Kidney glomerular epithelial cell (primary cell): ENCODE measurements at places on chromosomes 2 and 18.

- no peak for DNase-seq
Observed at GRCh38 chr2:222877556-222878300, 16.9 kb downstream of the ACSL3 start.

DNA sequence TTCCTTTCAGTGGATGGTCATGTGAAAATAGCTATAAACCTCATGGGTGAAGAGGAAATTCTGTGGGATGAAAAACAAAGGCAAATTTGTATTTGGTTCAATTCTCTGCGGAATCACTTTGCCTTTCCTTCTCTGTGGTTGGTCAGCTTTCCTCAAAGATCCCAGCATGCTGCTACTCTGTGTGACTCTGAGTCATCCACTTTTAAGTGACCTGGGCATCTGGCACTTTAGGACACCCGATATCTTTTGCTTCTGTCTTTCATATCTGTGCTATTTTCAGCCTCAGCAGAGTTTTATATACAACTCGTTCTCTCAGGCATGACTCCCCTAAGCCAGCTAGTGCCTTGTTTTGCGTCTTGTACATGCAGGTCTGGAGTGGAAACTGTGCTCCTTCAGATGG is 217.0 kb upstream of the PIEZO2 start:
- DNase-seq: no peak

DNA sequence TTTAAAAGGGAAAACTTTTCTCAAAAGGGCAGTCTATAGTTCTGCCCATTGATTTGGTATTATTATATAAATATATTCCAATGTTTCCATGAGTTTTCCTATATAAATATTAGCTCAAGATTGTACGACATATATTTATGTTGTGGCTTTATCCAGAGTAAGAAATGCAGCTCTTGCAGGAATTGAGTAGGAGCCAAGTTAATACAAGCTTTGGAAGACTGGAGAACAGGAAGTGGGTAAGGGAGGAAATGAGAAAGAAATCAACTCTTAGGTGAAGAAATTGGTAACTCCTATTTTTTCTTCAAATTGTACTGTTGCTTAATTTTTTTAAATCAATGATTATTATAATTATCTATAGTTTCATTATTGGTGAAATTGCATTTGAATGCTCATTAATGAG is 105.4 kb upstream of the FAM117B start:
- peak; percentile 3 for DNase-seq

DNA sequence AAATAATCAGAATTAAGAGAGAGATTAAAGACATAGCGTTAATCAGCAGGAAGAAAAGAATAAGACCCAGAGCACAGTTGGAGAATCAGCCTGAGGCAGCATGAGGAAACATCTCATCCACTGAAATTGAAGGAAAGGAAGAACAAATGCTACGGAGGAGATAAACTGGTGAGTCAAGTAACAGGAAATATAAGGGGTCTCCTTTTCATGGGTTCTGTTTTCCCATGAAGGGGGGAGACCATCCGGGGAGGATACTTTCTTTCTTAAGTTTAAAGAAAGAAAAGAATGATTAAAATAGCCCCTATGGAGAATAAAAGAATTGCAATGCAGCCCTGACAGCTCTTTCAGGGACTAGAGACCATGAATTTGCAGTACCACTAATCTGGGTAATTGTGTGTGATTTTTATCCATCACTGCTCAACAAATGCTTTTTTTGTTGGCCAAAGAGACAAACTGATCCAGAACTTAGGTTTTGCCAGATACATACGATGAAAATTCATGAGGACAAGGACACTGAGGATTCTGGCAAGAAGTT is 17.7 kb downstream of the ROCK2 start:
- DNase-seq: no peak

DNA sequence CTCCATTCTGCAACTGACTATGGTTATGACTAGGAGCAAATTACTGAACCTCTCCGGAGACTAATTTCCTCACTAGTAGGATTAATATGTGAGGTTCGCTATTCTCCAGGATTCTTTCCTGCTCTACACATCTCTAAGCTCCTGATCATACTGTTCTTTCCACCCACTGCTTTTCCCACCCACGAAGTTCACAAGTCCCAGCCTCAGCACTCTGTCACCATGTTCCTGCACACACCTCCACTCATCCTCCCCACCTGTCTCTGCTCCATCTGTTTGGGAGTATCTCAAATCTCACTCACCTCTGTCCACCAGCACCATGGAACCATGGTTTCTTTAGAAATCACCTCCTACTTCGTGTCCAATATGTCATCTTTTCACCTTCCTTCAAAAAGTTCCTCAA is 185.3 kb downstream of the LRATD1 start:
- no peak for DNase-seq

GRCh38 chr2:224284134-224284946 is 117.6 kb downstream of the FAM124B start:
- DNase-seq: peak; percentile 48

GRCh38 chr2:120398996-120399888 is 53.3 kb downstream of the INHBB start:
- DNase-seq: peak; percentile 54

DNA sequence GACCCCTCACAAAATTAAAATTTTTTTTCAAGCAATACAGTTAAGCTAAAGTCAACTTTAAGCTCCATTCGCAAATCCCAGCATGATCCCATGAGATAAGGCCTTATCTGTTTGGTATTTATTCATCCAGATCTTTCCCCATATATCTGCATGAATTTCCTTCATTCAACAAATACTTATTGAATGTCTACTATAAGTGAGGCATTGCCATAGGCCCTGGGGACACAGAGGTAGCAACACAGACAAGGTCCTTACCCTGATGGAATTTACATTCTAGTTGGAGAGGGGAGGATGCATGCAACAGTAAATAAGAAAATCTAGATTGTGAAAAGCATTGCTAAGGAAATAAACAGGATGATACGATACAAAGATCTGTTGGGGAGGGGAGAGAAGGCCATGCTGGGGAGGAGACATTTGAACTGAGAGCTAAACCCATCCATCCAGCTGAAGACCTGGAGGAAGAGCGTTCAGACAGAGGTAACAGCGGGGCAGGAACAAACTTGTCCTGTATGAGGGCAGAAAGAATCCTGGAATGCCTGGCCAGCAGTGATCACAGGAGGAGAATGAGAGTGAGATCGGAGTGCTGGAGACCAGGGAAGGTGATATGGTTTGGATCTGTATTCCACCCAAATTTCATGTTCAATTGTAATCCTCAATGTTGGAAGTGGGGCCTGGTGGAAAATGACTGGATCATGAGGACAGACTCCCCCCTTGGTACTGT is 71.6 kb downstream of the SDC1 start:
- no peak for DNase-seq

- DNase-seq: peak; percentile 54
Observed at GRCh38 chr2:54691445-54692135, 31.9 kb upstream of the EML6 start.

GRCh38 chr2:129756276-129756675 is 223.2 kb upstream of the RAB6C start:
- DNase-seq: no peak

- no peak for DNase-seq
Observed at GRCh38 chr18:74064510-74064909, 83.1 kb downstream of the FBXO15 start.

- DNase-seq: no peak
Observed at GRCh38 chr2:213090772-213091171, 60.6 kb downstream of the IKZF2 start.

DNA sequence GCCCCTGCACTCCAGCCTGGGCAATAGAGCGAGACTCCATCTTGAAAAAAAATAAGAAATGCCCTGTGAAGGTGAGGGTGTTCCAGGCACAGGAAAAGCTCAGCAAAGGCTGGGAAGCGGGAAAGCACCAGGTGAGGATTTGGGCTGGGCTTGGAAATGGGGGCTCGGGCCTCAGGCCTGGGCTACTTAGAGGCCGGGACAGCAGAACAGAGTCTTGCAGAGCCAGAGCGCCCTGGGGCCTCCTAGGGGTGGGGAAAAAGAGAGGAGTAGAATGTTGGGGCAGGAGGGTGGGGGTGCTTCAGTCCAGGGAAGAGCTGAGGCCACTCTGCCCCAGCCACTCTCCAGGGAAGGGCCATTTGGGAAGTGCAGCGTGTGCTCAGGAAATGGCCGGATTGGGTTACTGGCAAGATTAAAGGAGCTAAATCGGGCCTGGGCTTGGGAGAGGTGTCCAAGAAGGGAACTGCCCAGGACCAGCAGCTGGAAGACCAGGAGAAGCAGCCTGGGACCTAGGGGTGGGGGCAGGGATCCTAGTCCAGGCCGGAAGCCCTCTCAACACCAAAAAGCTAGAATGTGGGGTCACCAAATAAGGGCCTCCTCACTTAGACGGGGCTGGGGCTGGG is 13.8 kb upstream of the DES start:
- DNase-seq: no peak

DNA sequence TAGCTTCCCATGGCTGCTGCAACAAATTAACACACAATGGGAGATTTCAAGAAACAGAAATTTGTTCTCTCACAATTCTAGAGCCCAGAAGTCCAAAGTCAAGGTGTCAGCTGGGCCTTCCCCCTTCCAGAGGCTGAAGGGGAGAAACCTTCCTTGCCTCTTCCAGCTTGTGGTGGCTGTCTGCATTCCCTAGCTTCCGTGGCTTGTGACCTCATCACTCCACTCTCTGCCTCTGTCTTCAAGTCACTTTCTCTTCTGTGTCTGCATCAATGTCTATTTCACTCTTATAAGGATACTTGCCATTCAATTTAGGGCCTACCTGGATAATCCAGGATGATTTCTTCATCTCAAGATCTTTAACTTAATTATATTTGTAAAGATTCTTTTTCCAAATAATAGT is 16.8 kb upstream of the SRBD1 start:
- DNase-seq: peak; percentile 37

- no peak for DNase-seq
Observed at GRCh38 chr2:21314322-21314835, 190.6 kb downstream of the TDRD15 start.

- peak; percentile 81 for DNase-seq
Observed at GRCh38 chr2:23009545-23010149, 375.3 kb upstream of the KLHL29 start.

DNA sequence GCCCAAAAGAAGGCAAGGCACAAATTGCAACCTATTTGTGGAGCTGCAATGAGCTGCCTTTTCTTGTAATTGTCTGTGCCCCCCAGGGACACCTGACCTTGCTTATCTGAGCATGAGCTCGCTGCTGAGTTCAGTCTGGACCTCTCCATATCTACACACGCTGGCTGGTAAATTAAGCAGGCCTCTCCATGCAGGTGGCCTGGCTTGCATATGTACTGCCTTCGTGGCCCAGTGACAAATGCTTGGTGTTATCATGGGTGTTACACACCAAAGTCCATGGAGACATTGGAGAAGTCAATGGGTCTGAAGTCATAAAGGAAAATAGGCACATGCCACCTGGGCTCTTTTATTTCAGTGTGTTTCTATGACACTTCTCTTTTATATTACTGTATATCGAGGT is 121.2 kb downstream of the IRS1 start:
- DNase-seq: no peak

DNA sequence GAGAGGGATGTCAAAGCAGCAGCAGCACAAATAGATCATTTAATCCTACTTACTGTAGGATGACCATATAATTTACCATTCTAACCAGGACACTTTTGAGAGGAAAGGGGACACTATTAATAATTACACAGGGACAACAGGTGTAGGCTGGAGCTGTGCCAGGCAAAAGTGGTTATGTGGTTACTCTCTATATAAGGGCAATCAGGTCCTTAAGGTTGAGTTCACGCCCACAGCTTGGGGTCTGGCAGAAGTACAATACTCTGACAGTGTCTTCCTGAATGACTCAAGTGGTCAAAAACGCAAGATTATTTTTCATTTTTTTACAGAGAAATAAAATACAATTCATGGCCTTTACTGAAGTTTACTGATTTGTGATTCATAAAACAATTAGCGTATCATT is 2.8 kb downstream of the PREPL start:
- DNase-seq: peak; percentile 41

DNA sequence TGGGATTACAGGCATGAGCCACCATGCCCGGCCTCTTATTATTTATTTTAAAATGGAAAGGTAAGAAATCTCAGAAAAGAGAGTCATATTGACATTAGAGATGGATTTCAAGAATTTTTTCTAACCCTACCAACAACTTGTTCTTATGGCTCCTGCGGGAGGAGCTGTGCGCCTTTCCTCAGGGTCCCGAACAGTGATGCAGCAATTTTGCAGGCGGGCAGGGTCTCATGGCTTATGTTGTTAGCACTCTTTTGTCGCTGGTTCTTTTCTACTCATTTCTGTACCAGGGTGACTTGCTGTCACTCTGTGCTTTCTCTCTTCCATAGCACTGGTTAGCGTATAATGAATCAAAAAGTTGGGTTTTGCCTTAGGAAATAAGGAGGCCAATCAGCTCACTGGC is 148.8 kb upstream of the DLGAP1 start:
- no peak for DNase-seq

DNA sequence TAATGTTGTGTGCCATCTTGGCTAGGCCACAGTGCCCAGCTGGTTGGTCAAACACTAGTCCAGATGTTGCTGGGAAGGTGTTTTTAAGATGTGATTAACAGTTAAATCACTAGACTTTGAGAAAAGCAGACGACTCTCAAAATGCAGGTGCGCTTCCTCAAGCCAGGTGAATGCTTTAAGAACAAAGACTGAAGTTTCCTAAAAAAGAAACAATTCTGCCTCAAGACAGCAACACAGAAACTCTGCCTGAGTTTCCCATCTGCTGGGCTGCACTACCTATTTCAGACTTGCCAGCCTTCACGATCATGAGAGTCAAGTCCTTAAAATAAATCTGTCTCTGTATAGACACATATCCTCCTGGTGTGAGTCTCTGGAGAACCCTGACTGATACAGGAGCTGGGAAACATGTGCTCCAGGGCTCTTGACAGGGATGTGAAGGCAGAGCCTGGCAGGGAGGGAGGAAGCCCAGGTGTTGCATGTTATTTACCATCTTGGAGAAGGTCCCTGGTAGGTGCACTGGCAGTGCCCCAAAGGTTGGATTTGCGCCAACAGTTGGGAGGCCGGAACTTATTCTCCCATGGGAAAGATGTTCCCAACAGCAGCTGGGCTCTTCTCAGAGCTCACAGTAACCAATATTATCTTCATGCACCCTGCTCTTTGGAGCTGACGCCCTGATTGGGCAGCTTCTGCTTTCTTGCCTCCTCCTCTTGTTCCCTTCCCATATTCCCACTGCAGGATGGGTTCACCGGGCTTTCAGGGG is 43.9 kb downstream of the ST6GAL2 start:
- DNase-seq: no peak

DNA sequence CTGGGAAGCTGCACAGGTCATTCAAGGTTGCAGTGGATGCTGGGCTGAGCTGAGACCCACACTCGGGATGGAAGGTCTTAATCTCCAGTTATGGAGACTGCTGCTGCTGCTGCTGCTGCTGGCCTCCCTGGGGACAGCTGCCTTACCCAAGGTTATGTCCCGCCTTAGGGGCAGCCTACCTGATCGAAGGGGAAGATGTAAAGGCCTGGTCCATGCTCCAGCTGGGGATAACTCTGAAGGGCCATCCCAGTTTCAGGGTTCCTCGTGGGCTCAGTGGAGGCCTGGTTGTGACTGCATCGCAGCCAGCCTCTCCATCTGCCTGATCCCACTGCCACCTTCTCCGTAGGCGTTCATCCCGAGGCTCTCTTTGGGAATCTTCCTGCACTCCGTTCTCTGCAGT is 33.0 kb downstream of the RHOB start:
- no peak for DNase-seq

GRCh38 chr2:227188292-227188691 is 23.9 kb downstream of the COL4A3 start:
- peak; percentile 54 for DNase-seq
